SHP77 treated with DMSO at 0.1 percent for 48 hours (cell line): ENCODE measurements at places on chromosomes 5 and 9.

- DNase-seq, result no peak
These were observed 28.8 kb downstream of the PRRX2 start for GRCh38 chr9:129694243-129694646.

GRCh38 chr5:93582677-93583438 lies at the start of gene NR2F1:
Gene NR2F1 (plus strand): TSS chr5:93583222. CDS start chr5:93585024, 1,802 bp downstream.
- peak; percentile 97 for DNase-seq

GRCh38 chr5:154221371-154221896 lies 30.9 kb downstream of the GALNT10 start:
- DNase-seq, result no peak

- no peak for DNase-seq
These were observed 945.6 kb upstream of the ARRDC3 start for GRCh38 chr5:92328584-92329259.

- no peak for DNase-seq
These were observed 126.6 kb upstream of the HMHB1 start for GRCh38 chr5:143685246-143685815.

- DNase-seq, result no peak
These were observed 124.2 kb downstream of the TLE1 start for GRCh38 chr9:81565144-81565543.

DNA sequence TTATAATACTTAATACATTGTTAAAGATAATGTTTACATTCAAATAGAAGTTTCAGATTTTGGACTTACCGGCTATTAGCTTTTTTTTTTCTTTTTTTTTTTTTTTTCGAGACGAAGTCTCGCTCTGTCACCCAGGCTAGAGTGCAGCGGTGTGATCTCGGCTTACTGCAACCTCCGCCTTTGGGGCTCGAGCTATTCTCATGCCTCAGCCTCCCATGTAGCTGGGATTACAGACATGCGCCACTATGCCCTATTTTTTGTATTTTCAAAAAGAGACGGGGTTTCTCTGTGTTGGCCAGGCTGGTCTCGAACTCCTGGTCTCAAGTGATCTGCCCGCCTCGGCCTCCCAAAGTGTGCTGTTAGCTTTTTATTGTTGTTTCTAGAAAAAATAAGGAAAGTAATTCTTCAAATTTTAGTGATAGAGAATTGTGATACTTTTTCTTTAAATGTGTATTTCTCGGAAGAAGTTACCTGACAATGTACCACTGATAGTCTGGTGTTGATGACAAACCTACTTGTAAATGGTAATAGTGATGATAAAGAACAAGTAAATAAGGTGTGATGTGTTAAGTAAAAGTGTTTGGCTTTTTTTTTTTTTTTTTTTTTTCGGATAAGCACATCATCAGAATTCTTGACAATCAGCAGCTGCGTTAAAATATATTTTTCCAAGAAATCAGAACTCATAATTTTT lies 2.7 kb downstream of the CDC42SE2 start:
- no peak for DNase-seq

GRCh38 chr5:181133610-181134231 lies 2.8 kb upstream of the OR2V1 start:
- DNase-seq, result peak; percentile 24

DNA sequence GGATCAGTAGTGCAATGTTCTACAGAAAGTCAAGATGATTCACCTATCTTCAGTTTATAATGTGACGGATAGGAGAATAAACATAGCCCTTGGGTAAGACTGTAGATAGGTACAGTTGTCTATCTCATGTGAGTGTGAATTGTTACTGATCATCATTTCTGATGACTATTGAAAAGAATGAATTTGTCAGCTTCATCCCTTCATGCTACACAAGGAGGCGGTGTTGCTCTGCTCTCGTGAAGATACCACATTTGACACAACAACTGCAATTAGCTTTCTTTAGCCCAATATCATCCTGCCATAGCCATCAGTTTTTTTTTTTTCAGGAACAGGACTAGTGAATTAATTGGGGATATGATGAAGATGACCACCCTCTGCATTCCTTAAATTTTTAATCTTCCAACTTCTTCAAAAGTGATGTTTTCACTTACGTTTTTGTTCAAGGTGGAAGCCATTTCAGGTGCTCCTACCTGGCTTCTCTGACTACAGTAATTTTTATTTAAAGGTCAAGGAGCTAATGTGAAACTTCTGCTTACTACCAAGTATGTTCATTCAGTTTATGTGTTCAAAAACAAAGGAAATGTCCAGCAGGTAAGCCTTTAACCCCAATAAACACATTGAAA lies 152.9 kb upstream of the MOCS2 start:
- no peak for DNase-seq

GRCh38 chr5:86665984-86666760 lies 48.4 kb downstream of the COX7C start:
- DNase-seq, result no peak

- no peak for DNase-seq
These were observed 4.2 kb upstream of the ZNF346 start for GRCh38 chr5:177018341-177018740.

- DNase-seq, result no peak
These were observed 224.6 kb downstream of the GAS1 start for GRCh38 chr9:86722706-86723075.

DNA sequence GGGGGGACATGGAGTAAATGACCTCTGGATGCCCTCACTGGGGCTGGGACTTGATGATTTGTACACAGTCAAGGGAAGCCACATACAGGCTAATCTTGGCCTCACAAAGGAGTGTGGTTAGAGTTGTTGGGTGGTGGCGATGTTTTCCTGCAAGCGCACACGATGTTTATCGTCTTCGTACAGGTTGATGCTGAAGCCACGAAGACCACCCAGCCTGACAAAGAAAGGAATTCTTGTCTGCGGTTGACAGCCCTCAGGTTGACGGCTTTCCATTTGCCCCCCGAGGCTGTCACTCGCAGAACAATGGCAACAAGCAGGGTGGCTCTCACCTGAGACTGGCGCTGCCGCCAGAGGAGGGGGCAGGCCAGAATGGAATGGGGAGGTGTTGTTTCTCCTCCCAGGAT lies 14.1 kb upstream of the XPA start:
- DNase-seq, result no peak

- no peak for DNase-seq
These were observed 123.5 kb downstream of the SLC24A2 start for GRCh38 chr9:19665146-19665863.

- no peak for DNase-seq
These were observed 655.2 kb downstream of the ANXA1 start for GRCh38 chr9:73806876-73807275.

GRCh38 chr9:61673664-61674381 lies 484.0 kb downstream of the SPATA31A7 start:
- no peak for DNase-seq

DNA sequence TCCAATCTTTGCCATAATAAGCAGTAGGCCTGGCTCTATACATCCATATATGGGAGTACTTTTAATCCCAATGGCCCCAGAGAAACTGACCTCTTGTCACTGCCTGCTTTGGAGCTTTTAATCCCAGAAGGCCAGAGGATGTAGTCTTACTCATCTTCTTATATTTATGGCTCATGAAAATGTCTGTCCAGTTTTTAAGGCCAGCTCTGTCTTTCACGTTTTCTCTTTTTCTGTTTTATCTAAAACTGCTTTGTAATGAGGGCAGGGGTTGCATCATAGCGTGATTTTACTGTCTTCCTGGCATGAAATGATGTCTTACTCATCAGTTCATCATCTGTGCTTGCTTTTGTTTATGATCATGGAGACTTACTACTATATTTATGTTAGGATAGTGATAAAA lies 1094.9 kb downstream of the MAT2B start:
- DNase-seq, result no peak

DNA sequence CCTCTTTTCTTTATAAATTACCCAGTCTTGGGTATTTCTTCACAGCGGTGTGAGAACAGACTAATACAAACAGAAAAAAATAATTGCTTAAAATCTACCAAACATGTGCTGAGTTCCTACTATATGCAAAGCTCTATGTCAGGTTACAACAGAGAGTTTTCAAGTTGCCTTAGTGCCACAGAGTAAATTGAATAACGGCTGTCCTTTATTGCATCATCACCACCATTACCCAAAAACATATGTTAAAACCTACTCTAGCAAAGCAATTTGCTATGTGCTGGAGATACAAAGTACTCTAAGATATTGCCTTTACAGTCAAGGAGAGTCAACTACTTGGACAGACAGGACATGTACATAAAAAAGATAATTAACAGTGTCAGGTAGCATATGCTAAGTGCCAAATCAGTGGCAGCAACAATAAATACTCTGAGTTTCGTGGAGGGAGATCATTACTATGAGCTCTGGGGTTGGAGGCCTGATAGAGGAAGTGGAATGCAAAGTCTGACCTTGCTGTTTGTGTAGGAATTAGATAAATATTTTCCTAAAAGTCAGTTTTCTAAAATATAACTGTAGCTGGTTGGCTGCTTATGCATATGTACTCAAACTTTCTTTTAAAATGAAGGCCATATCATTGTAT lies 1058.7 kb upstream of the WWC1 start:
- DNase-seq, result no peak

DNA sequence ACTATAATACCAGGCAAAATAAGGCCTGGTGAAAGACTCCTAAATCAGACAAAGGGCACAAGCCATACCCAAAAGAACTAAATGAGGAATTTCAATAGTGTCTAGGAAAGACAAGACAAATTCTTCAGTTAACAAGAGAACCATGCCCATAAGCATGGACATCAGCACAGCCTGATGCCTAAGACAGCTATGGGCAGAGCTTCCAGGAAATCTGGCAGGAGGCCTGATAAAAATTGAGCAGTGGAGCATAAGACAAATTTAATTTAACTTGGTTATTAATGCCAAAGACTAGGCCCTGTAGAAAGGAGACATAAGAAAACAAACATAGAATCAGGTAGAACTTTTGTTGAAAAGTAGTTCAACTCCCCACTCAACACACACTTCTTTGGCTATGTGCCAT lies 17.3 kb downstream of the KLHL3 start:
- DNase-seq, result no peak

DNA sequence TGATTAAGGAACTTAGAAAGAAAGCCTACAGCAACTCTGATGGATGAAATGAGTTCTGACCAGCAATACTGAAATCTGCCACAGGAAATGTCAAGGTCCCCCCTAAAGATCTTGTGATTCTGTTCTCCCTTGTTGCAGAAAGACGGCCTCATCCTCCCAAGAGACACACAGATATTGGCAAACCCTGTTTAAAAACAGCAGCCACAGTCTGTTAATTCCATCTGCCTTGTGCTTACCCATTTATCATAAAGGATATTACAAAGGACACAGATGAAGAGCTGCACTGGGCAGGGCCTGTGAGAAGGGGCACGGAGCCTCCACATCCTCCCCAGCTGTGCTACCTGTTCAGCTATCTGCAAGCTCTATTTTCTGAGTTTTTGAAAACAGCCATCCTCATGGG lies 15.2 kb downstream of the RAPGEF1 start:
- no peak for DNase-seq

DNA sequence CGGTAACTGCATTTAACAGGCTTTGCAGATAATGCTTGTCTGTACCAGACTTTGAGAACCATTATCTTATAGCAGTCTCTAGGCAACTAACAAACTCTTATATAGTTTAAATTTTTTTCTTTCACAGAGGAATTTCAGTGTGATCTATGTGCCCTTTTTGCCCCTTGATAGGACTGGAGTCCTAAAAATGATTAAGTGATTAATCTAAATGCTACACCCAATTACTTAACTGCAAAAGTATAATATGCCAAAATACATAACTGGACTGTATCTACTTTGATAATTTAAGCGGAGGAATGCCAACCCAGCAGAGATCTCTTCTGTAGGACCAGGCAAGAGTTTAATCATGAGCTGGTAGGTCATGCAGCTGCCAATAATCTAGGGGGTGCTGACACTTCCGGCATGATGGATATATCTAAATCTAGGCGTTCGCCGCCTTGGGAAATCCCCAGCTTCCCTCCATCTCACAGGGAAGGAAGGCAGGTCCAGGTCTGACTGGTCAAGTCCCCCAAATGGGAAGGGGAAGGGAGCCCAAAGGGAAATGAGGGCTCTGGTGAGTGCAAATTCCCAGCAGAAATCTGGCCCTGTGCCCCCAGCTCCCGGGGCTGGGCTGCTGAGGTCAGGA lies 205.6 kb downstream of the GAPVD1 start:
- no peak for DNase-seq

- DNase-seq, result no peak
These were observed 164.8 kb downstream of the HSD17B3 start for GRCh38 chr9:96136992-96137670.

DNA sequence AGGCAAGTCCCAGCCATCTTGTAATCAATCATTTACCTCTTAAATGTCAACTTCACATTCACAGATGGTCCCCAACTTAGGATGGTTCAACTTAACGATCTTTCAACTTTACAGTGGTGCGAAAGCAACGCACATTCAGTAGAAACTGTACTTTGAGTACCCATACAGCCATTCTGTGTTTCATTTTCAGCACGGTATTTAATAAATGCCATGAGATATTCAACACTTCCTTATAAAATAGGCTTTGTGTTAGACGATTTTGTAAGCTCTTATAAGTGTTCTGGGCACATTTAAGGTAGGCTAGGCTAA lies 47.1 kb upstream of the ANGPTL2 start:
- DNase-seq, result no peak

DNA sequence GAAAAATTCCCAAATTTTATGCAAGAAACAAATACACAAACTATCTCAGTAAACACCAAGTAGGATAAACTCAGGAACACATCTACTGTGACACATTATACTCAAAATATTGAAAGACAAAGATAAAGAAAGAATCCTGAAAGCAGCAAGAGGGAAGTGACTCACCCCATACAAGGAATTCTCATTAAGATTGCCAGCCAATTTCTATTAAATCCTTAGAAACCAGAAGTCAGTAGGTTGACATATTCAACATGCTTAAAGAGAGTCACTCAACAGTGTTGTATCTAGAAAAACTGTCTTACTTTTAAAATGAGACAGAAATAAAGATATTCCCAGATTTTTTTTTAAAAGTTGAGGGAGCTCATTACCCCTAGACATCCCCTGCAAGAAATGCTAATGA lies 15.5 kb downstream of the SPATA31E1 start:
- DNase-seq, result no peak

DNA sequence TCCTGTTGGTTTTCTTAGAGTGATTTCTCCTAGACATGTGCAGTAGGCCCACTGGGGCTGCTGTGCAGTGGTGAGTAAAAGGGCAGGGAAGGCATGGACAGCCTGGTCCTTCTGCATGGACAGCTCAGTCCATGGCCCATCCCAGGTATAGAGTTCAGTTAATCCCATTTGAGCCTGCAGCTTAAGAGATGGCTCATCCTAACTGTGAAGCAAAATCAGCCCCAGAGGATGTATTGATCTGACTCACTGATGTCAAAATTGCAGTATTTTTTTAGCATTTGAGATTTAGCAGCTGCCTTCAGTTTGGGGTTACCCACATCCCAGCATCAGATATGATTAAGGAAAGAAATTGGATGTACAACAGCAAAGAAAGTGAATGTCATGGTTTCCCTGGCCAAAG lies 93.4 kb downstream of the PDE6A start:
- DNase-seq, result no peak

DNA sequence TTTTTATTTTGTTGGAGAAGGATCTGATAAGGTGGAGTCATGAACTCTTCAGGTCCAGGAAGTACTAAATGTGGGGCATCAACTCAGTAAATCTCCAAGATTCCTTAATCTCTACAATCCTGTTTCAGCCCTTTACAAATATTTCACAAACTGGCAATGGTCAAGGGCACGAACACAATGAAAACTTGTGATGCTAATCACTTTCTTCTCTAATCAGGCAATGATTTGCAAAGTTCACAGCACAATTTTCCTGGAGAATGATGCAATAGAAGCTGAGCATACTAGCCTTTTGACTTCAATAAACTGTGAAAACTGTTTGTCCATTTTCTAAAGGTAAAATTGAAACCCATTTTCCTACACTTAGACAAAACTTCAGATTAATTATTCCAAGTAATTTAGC lies 16.9 kb downstream of the GDF9 start:
- DNase-seq, result no peak
